ENCODE measurements at places on chromosomes 2 and 18. TPM values are rescaled to one million over a fixed set of nuclear protein-coding genes. Genes with fewer than 3 reads are reported as not detected.

DNA sequence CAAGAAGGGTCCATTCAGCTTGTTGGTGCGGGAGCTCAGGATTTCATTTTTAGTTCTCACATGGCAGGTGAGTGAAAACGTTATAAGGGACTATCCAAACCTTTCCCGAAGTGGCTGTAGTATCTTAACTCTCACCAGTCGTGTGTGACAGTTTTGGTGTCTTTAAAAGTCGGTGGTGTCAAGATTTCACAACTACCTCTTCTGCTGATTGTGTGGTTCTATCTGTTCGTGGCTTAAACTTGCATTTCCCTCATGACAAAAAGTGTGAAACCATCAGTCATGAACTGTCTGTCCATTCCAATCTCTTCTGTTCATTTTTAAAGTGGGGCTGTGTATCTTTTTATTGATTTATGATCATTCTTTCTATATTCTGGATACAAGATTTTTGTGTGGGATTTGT is 3.8 kb upstream of the AQP12B start:
- no peak for DNase-seq

- peak; percentile 70 for DNase-seq
Measured at GRCh38 chr2:238239863-238240756, at the start of gene HES6. HES6 (minus strand) TSS chr2:238240038; CDS start chr2:238239905, 133 bp downstream.

ERFE gene
- total RNA-seq, result 25.3 TPM

DNA sequence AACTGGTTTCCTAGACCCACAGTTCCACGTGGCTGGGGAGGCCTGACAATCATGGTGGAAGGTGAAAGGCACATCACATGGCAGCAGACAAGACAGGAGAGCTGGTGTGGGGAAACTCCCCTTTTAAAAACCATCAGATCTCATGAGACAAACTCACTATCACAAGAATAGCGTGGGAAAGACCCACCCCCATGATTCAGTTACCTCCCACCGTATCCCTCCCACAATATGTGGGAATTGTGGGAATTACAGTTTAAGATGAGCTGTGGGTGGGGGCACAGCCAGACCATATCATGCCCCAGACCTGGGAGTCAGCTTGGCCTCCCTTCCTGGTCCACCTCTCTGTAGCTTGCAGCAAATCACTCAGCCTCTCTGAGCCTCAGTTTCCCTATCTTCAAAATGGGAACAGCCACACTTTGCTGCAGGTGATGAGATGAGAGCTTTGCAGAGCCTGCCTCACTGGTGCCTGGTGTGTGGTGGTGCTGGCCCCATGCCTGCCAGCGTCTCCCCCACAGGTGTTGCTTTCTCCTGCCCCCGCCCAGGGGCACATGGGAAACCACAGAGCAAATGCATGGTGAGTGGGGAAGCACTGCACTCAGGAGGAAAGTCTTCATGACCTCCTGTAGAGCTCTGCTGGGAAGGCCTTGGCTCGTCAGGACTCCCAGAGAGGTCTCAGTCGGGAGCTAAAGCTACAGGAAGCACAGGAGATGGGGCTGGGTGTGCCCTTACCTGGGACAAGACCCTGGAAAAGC is 31.1 kb downstream of the GREB1 start:
- DNase-seq, result no peak

- DNase-seq, result no peak
Measured at GRCh38 chr2:100615886-100616285, 53.1 kb downstream of the PDCL3 start.

GRCh38 chr2:178799305-178799704 is 7.9 kb downstream of the TTN start:
- no peak for DNase-seq

GRCh38 chr2:119291588-119292167 is 68.0 kb downstream of the STEAP3 start:
- DNase-seq, result no peak

DNA sequence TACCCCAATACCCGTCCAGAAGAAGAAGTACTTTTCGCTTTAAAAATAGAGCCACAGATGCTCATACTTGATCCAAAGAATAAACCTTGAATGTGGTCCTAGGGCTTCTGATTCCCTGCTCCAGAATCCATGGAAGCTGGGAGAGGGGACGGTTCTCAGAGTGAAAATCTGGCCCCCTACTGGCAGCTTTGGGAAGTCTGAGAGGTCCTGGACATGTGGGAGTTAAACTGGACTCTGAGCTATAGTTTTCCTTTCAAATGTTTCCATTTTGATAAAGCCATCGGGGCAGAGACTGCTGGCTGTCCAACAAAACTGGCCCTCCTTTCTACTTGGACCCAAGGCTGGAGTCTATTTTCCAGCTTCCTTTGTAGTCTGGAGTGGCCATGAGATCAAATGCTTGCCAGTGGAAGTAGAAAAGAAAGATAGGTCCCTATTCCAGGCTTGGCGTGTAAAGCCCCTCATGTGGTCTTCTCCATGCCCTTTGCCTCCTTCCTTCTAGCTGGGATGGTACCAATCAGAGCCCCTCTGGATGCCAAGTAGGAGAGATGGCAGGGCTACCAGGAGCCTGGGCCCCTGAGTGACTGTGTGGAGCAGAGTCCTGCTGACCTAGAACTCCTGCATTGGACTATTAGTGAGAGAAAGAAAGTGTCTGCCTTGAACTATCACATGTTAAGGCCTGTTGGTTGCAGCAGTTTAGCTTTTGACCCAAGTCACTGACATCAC is 37.7 kb upstream of the TBC1D8 start:
- DNase-seq, result peak; percentile 32

DNA sequence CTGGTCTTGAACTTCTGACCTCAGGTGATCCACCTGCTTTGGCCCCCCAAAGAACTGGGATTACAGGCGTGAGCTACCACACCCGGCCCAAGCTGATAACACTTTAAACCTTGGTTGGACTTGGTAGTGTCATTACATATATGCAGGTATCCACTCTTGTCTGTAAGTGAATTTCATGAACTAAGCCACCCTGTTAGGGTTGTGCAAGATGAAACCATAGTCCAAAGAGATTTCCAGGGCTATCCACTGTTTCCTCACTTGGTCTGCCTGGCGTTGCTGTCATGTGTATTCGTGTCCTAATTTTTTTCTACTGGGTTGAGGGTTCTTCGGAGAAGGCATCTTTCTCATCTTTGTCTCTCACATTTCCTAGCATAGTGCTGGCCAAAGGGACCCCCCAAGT is 203.0 kb downstream of the CAMKMT start:
- DNase-seq, result no peak

ASNSD1 gene
- total RNA-seq, result 113 TPM

- no peak for DNase-seq
Measured at GRCh38 chr2:136051001-136051724, 65.7 kb upstream of the DARS1 start.

DNA sequence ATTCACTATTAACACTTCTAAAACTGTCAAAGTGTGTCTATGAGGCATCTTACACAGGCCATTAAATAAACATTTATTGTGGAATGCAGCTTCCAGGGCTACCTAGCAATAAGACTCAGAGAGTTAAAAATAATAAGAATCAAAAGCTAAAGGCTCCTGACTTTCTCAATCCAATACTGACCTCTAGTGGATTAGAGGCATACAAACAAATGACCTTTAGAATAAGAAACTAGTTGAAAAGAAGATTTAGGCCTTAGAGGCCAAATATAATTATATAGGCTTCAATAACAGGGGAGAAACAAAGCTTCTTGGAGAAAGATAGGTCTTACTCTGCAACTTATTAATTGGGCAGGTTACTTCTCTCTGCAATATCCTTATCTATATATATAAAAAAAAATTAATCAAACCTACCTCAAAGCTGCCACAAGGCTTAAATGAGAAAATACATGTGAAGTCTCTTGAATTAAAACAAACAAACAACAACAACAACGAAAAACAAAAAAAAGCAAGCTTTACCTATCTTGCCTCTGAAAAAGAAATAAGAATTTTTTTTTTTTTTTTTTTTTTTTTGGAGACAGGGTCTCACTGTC is 246.1 kb downstream of the EXOC6B start:
- peak; percentile 44 for DNase-seq

- DNase-seq, result no peak
Measured at GRCh38 chr2:205338156-205338555, 344.1 kb upstream of the NRP2 start.

- DNase-seq, result no peak
Measured at GRCh38 chr2:27054721-27055120, 3.3 kb downstream of the AGBL5 start.

PLEKHB2 gene
- 159 TPM for total RNA-seq

DNA sequence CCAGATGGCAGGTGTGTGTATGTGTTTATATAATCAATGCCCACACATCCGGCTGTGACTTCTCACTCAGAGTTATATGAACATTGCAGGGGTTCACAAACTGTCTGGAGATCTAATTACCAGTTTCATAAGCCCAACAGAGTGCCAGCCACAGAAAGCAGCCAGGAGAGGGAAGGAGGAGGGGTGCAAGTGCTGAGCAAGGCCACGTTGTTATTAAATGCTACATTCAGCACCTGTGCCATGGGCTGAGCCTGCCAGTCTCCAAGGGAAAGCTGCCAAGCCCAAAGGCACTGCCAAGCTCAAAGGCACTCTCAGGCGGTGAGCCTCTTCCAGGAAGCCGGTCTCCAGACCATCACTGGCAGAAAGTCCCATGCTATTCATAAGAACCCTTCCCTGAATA is 17.4 kb downstream of the XDH start:
- no peak for DNase-seq

- peak; percentile 13 for DNase-seq
Measured at GRCh38 chr2:178700922-178701342, 106.3 kb downstream of the TTN start.

DNA sequence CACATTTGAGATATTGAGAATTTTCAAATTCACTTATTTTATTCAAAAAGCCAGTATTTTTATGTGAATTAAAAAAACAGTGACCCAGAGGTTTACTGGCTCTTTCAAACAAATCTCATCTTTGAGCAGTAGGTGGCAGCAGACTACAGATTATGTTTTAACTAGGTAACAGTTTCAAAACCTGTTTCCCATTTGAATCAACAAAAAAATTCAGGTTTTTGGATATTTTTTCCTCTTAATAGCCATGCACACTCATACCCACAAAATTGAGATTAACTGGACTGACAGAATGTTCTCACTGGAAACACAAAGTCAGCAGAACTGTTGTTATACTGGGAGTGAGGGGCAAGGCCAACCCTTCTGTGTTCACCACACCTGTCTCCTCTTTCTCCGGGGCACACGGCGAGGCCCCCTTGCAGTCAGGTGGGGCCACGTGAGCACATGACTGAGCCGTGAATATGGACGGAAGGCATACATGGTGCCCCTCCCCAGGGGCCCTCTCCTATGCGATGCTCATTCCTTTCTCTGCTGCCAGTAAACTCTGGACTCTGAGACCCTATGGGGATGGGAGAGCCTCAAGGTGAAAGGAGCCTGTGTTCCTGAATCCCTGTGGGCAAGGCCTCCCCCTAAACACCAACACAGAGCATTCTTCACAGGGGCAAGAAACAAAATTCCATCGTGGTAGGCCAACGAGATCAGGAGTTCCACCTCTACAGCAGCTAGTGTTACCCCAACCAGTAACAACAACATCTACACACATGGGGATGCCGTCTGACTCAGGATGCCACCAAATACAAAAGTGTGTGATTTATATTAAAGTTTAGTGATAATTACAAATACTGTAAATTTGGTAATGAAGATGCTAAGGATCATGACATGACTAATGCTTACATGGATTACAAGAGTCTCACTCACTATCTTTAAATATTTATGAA is 80.4 kb downstream of the LPIN2 start:
- DNase-seq, result peak; percentile 60

DNA sequence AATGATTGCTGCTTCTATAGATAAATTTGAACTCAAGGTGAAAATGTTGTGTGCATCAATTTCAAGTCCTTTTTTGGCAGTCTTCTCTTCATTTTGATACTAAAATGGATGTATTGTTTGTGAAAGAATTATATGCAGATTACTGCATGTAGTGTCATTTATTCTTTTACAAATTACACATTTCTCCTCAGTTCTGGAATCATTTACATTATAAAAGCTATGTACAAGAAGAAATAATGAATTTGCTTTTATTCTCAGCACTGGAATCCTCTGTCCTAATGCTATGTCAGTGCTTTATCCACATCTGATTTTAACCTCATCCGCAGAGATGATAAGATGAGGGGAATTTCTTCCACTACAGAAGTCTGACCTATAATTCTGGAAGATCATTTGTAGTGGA is 220.8 kb upstream of the UBE2E3 start:
- DNase-seq, result no peak

GNLY gene
- not detected for total RNA-seq

- no peak for DNase-seq
Measured at GRCh38 chr2:196597531-196597930, 42.0 kb upstream of the CCDC150 start.

- no peak for DNase-seq
Measured at GRCh38 chr2:70188460-70188859, 2.4 kb downstream of the C2orf42 start.

GRCh38 chr2:78260861-78261260 is 738.7 kb upstream of the LRRTM4 start:
- no peak for DNase-seq

DNA sequence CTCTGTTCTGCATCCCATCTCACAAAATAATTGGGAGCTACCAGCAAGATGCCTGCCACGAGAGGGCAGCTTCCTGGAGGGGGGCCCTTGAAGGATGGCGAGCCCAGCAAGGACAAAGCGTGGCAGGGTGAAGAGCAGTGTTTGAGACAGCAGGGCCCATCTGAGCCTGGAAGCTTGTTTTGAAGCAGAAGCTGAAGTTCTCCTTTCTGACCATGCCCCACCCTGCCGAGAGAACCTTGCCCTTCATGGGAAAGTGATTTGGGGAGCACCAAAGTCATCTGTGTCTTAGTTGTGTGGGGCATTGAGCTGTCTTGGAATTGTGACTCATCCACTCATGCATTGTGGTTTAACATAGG is 216.3 kb downstream of the BCL11A start:
- no peak for DNase-seq

- DNase-seq, result no peak
Measured at GRCh38 chr2:108974674-108975073, 14.3 kb downstream of the EDAR start.

GRCh38 chr2:180122874-180123273 is 115.8 kb upstream of the CWC22 start:
- no peak for DNase-seq

ST8SIA5 gene
- not detected for total RNA-seq

IL18RAP gene
- not detected for total RNA-seq

- DNase-seq, result no peak
Measured at GRCh38 chr2:230473378-230473777, 57.4 kb downstream of the SP100 start.

GRCh38 chr2:191635333-191636234 is 42.4 kb upstream of the NABP1 start:
- peak; percentile 88 for DNase-seq

CYBRD1 gene
- total RNA-seq, result 186 TPM

DNA sequence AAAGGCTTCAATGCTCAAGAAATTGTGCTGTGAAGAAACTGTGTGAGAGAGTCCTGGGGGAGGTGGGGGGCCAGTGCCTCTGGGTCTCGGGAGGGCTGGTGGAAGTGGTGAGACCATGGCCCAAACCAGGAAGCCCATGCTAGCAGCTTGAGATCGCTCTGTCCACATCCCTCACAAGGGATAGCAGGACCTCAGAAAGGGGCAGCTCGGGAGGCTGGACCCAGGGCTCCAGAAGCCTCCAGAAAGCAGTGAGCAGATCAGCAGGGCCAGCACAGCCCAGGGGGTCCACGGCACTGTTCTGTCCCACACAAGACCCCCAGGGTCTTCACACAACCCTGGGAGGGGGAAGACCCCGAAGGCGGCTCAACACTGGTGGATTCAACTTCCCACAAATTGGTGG is 24.1 kb downstream of the ST8SIA5 start:
- no peak for DNase-seq

SP9 gene
- total RNA-seq, result 0.74 TPM
